ENCODE measurements at places on chromosomes 7 and 10. TPM values are rescaled to one million over a fixed set of nuclear protein-coding genes. Genes with fewer than 3 reads are reported as not detected.

PTPRZ1 gene
- total RNA-seq = 0.74 TPM

GRCh38 chr10:62853710-62854109 is 37.5 kb upstream of the EGR2 start:
- no peak for DNase-seq

DNA sequence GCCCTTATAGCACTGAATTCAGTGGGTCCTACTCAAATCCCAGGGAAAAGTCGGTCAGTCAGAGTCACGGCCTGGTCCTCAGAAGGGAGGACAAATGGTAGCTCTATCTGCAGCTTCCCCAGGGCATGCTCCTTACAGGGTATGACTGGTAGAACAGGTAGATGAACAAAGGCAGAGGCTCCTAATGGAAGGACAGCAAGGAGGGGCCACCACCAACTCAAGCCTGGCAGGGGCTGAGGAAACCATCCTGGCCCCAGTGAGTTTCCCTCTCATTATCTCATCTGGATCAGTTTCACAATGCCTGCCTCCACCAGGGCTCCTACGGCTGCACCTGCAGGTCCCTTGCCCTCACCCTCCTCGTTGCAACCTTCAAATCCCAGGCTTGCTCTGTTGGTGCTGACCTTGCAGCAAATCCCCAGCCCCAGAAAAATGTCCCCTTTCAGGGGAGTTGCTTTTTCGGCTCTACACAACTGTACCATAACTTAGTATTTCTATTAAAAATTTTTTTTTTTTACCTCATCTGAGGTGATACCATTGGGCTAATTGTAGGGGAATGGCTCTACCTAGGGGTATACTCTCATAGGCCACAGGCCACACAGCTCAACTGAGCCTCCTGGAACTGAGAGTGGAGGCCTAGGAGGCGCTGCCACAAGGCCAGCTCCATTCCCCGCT is 2.4 kb upstream of the MYO1G start:
- no peak for DNase-seq

- DNase-seq = no peak
These were observed 2.0 kb upstream of the COL28A1 start for GRCh38 chr7:7537711-7538110.

- DNase-seq = no peak
These were observed 58.8 kb downstream of the INSIG1 start for GRCh38 chr7:155356323-155357105.

UNCX gene
- total RNA-seq = not detected

- no peak for DNase-seq
These were observed 565.5 kb downstream of the PARD3 start for GRCh38 chr10:34249634-34250033.

- no peak for DNase-seq
These were observed 50.4 kb upstream of the ZNF365 start for GRCh38 chr10:62323751-62324150.

GRCh38 chr7:105703207-105703930 is 122.1 kb upstream of the EFCAB10 start:
- DNase-seq = no peak

DNA sequence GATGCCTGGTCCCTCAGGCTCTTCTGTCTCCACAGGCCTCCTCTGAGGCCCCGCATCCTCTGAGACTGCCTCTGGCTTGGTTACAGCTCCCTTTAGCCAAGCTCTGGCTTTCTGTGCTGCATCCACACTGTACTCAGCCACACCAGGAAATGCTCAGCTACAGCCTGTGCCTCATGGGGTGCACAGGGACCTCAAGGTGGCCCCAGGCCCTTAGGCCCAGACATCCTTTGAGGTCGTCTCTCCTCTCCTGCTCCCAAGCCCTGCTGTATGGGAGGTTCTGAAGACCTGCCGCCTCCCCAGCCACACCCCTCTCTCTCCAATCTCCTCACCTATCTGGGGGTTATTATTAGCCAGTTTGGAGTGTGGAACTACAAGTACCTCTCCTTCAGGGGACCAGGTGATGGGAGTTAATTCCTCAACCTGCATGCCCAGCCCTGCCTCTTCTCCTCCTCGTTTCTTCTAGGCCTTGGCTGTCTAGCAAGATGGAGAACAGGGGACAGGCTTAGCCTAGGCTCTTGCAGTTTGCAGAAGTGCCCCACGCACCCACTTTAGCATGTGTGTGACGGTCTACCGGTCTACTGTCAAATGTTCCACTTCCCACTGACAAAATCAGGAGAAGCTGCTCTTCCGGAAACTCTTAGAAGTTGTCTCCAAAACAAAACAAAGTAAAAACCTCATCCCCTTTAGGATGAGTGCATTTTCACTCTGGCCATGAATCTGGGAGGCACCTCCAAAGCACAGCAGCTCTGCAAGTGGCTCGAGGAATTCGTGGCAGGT is 64.0 kb upstream of the WAC start:
- no peak for DNase-seq

ADRB1 gene
- not detected for total RNA-seq

DNA sequence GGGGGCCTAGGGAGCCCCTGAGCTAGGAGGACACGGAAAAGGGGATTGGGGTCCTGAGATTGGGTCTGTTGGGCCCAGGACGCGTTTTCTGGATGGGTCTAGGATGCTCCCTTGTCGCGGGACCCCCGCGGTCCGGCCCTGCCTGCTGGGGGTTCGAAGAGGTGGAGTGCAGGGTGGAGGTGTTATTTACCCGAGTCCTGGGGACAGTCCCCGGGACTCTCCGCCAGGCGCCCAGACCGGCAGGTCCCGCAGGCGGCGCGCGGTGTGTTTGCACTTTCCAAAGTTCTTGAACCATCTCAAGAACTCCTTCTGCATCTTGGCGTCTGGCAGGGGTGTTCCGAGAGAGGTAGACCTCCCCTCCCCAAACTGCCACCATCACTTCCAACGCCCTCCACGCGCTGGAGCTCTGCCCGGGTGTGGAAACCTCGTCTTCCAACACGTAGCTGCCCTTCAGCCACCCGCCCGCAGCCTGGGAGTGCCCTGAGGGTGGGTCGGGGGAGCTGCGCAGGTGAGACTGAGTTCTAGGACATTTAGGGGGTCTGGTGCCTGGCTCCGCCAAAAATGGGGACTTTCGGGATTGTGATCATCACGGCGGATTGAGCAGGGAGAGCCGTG is 569 bp downstream of the CAV1 start:
- peak; percentile 14 for DNase-seq

GRCh38 chr10:28910956-28911355 is 233.6 kb downstream of the BAMBI start:
- DNase-seq = no peak

GRCh38 chr10:517241-517830 is 172.1 kb downstream of the DIP2C start:
- no peak for DNase-seq

DNA sequence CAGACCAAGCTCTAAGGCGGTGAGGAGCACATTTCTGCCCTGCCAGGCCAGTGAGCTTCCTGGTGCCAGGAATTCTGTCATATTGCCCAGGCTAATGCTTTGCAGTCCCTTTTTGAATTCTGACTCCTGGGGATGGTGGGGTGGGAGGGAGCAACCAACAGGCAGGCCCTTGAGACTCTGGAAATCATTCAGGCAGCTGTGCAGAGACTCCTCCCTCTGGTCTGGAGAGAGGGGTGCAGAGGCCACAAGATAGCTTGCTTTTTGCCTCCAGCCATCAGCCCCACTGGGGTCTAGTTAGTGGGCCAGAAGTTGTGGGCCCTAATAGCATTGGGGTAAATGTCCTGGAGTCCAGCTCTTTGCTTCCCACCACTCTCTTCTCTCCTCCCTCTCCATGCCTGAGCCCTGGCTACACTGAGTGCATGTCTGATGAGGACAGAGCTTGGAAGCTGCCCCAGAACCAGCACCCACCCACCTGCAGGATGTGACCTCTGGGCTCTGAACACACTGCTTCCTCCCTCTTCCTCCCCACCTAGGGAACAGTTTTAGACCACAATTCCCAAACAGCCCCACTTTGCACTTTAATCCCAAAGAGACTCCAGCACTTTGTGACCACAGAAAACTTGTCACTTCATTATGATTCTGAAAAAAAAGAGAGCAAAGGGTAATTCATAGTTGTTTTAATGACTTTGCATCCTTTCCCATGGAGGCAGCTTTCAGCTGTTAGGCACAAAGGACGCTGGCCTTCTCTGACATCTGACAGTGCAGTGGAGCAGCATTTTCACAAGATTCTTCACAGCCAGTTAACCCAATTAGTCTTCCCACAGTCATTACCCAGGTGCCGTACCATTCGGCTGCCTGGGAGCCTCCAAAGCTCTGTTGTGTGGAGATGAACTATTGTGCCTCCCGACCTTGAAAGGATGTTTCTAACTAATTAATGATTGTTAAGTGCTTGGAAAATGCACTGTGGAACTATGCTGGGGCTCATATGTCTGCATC is 262.5 kb downstream of the TRIL start:
- DNase-seq = no peak

DNA sequence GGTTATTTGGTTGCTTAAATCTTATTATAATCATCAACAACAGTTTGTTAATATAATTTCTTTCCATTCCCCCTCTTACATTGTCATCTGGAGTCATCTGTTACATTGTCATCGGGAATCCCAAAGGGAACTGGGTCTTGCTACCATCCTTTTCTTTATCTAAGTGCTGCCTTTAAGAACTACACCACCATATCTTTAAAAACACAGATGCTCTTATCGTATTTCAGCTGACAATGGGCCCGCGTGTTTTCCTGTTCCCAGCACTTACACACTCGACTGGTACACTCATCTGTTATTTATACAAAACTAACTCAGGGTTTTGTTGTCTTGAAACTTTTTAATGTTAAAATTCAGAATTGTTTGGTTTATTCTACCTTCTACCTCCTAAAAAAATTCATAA is 256.2 kb upstream of the MGMT start:
- DNase-seq = no peak

DNA sequence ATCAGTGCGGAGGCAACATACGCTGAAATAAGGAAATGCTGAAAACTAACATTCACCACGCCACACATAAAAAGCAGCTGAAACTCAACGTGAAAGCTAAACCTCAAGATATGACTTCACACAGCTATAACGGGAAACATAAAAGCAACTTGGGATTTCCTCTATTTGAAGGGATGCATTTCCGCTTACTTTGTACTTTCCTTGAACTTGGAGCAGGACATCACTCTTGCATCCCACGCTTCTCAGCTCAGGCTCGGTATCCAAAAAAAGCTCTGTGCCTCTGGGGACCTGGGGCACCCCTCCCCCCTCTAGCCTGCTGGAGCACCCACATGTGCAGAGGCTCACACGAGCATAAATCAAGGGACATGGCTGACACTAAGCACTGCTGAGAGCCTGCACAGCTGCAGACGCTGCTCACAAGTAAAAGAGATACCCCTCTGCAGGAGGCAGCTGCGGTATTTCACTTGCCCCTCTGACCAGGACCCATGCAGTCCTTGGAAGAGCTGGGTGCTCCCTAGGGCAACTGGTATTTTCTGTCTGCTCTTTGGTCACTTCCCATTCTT is 34.2 kb downstream of the PARD3 start:
- peak; percentile 14 for DNase-seq

Measured in progenitor cell of endocrine pancreas (in vitro differentiated cells).